Hindlimb muscle (tissue), 1 donor: ENCODE measurements at places on chromosomes 6 and 20. TPM values are rescaled to one million over a fixed set of nuclear protein-coding genes. Genes with fewer than 3 reads are reported as not detected.

DNA sequence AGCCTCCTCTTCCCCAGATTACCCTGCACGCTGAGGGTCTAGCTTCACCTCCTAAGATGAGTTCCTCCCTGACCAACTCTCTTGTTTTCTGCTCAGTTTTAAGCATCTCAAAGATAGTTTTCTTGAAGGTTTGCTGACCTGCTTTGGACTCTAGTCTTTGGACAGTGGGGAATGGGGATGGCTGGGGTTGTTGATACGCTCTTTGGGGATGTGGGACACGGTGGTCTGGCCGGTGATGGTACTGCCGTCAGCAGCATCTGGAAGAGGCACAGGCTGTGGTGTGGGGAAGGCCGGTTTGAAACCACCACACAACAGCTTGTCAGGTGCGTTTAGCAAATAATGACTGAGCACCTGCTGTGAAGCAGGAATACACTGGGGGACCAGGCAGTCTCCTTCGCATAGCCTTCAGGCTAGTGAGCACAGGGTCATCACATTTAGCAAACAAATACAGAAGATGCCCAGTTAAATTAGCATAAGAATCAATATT lies 94.1 kb downstream of the TMEM242 start:
- no peak for DNase-seq

GRCh38 chr6:111464184-111464583 lies 18.8 kb downstream of the REV3L start:
- no peak for DNase-seq

GRCh38 chr6:44189257-44189656 lies 27.5 kb upstream of the MYMX start:
- no peak for DNase-seq

- DNase-seq, result peak; percentile 48
These were observed 1.2 kb downstream of the TGIF2 start for GRCh38 chr20:36574366-36575135.

Gene SLC22A16
- polyA plus RNA-seq, result 0.45 TPM

Gene FAXC
- polyA plus RNA-seq, result 0.96 TPM
